ENCODE measurements at places on chromosomes 3 and 15.

- no peak for DNase-seq
These were observed 7.7 kb downstream of the MAP6D1 start for GRCh38 chr3:183817639-183818038.

DNA sequence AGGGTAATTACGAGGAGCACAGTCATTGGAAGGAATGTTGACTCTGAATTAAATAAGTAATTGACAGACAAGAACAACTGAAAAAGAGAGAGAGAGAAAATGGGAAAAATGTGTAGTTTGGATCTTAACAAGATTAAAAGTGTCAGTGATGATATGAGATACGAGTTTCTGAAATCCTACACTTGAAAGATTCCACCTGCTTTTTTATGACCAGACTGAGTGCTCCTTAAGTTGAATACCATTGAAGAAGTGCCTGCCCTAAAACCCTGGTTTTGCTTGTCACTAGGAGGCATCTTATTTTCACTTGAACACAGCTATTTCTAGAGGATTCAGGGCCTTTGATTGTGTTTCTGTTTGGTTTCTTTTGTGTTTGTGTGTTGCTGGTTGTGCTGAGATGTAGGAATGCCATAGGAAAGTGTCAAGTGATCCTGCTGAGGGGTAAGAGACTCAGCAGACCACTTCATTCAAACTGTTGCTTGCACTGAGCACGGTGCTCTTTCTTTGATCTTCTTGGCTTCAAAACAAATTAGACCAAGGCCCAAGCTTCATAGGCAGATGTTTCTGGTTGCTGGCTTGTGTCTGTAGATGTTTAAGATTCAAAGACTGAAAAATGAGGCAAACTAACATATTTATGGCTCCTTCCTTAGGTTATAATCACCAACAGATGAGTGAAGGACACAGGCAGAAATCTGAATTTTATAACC, 17.2 kb upstream of the ABHD10 start:
- no peak for DNase-seq

- DNase-seq: no peak
These were observed 214.6 kb upstream of the MDFIC2 start for GRCh38 chr3:70527026-70527425.

DNA sequence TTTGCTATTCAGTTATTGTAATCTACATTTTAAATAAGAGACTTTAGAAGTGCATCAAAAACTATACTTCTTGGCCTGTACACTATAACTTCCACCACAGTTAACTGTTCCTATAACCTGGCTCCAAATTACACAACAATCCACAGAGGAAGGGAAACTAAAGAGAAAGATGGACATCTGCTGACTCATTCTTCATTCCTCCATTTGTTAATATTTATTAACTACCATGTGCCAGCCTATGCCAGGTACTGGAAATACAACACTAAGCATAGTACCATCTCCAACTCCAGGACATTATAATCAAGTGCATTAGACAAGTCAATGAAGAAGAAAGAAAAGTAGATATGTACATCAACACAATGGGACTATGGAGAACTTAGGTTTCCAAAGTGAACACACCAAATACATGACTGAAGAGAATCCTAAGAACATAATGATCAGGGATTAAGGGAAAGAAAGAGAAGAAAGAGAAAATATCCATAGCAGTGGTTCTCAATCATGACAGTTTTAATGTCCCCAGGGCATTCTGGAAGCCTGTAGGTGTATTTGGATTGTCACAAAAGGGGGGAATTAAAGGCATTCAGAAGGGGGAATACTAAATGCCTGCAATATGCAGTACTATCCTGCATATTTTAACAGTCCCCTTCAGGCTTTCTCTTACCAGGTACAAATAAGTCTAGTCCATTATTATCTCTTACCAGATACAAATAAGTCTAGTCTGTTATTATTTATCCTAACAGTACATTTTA, 8.9 kb downstream of the ICE2 start:
- no peak for DNase-seq

DNA sequence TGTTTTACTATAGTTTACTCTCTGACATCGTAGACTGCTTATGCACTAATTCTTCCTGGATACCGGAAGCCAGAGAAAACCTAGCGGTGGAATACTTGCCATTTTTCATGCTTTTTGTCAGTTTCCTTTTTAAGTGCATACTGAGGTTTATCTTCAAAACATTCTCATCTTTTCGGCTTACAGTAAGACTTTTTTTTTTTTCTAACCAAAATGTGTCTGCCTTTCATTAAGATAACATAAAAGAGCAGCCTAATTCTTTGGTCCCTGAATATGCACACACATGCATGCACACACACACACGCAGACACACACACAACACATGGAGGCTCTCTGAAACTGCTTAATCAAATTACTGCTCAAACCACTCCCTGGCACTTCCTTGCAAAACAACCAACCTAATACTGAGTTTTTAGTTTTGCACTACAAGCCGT, 1.3 kb downstream of the ZNF445 start:
- DNase-seq: no peak

GRCh38 chr3:31242026-31242960, 290.4 kb upstream of the STT3B start:
- DNase-seq: no peak

GRCh38 chr3:47405820-47406761, 25.3 kb downstream of the PTPN23 start:
- DNase-seq: no peak

DNA sequence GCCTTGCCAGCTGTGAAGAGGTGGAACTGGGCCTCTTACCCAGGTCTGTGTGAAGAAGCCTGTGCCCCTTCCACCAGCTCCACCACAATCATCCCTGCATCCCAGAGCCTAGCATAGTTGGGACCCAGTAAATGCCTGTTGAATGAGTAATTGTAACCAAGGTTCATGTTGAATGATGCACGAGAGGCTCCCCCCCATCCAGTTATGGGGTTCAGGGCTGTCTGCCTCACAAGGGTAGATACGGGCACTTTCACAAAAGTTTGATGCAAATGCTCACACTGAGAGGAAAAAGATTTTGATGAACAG, 29.5 kb upstream of the TSEN2 start:
- no peak for DNase-seq

DNA sequence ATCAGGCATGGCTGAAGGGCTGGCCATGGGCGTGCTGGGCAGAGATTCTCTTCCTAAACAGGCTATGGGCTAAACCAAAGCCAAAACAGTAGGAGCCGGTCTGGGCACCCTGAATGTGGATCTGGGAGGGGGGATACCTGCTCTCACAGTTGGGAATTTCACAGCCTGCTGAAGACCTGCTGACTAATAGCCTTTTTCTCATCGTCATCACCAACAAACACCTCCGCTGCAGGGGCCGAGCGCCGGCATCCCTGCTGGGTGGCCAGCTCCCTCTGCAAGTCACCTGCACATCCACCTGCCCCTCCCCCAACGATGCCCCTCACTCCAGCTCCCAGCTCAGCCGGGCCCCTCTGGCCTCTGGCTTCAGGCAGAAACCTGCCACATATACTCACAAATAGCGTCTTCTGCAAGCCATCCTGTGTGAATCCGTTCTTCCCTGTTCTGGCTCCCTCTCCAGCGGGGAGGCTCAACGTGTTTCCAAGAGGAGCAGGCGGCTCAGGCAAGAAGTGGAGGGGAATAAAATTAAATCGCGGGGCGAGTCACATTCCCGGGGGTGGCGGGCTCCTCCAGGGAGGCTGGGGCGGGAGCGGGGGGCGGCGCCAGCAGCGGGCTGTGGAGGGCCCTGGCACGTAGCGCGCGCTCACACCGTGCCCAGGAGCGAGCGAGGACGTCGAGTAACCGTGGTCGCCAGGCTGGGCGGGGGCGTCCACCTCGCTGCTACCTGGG, 466 bp downstream of the IQSEC1 start:
- DNase-seq: no peak

GRCh38 chr15:60649845-60650548, 171.1 kb upstream of the ICE2 start:
- DNase-seq: no peak

GRCh38 chr3:177053107-177053506, 144.2 kb downstream of the TBL1XR1 start:
- DNase-seq: no peak

GRCh38 chr3:101954936-101955335, 105.6 kb downstream of the NFKBIZ start:
- DNase-seq: no peak

DNA sequence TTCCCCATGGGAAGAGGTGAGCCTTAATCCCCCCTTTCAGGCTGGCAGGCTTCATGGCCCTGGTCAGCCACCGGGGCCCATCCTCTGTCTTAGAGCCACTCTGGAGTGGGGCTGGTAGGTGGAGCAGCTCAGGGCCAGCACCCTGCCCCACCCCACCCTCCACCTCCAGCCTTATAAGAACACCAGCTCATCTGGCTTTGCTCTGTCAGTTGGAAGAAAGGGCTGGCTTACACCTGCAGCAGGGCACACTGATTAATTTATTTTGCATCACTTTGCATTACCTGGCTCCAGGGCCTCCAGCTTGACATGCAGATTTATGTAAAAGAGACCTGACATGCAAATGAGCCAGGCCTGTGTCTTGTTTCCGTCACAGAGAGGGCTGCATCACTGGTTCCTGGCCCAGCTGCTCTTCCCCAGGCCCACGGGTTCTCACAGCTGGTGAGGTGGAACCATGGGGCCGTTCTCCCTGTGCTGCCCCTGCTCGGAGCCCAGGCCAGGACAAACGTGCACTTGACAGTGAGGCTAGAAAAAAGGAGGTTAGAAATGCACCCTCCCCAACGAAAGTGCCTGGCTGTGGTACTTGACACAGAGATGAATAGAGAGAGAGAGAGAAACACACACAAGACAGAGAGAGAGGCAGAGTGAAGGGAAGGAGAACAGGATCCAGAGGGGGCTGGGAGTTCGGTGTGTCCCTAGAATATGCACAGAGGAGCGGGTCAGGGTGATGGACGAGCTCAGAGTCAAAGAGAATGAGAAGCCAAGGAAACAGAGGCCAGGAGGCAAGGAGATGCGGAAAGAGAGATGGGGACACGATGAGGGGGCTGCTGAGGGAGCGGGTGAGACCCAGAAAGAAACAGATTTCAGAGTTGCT, 44.5 kb upstream of the MAGEF1 start:
- no peak for DNase-seq

GRCh38 chr15:84937144-84937543, 44.5 kb upstream of the PDE8A start:
- no peak for DNase-seq

DNA sequence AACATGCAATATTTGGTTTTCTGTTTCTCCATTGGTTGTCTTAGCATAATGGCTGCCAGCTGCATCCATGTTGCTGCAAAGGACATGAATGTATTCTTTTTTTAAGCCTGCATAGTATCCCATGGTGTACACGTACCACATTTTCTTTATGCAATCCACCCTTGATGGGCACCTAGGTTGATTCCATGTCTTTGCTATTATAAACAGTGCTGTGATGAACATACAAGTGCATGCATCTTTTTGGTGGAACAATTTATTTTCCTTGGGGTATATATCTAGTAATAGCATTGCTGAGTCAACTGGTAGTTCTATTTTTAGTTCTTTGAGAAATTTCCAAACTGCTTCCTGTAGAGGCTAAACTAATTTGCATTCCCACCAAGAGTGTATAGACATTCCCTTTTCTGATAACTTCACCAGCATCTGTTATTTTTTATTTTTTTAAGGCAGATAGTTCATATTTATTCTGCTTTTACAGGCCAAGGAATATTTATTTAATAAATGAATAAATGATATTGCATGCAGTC, 62.4 kb upstream of the NPHP3 start:
- DNase-seq: no peak

DNA sequence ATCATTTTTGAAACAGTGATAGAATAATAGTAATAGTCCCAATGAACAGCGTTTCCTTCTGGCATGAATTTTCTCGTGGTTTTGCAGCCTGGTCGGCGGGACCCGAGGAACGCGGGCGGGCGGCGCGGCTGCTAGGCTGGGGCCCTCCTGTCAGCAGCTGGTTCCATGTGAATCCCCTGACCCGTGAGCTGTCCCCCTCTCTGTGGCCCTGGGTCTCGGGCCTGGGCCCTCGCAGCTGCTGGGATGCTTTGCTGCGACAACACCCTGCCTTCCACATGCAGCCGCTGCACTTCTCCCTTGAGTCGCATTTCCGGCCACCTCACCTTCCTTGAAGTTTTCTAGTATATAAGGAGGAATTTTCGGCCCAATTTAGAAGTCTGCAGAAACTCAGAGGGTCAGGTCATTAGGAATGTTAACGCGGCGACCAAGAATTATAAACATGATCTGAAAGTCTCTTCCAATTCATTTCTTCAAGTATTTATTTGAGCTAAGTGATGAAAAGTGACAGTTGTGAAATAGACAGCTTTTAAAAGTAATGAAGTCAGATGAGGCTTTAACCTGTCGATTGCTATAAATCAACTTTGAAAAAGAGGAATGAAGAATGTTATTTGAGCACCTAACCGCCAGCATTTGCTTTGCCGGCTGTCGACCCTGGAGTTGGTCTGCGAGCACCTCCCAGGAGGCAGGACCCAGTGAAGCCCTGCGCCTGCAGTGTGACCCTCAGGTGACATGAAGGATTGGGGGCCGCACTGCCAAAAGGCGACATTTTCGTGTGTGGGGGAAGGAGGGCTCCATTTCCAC, 27.7 kb downstream of the NR2F2 start:
- DNase-seq: no peak

DNA sequence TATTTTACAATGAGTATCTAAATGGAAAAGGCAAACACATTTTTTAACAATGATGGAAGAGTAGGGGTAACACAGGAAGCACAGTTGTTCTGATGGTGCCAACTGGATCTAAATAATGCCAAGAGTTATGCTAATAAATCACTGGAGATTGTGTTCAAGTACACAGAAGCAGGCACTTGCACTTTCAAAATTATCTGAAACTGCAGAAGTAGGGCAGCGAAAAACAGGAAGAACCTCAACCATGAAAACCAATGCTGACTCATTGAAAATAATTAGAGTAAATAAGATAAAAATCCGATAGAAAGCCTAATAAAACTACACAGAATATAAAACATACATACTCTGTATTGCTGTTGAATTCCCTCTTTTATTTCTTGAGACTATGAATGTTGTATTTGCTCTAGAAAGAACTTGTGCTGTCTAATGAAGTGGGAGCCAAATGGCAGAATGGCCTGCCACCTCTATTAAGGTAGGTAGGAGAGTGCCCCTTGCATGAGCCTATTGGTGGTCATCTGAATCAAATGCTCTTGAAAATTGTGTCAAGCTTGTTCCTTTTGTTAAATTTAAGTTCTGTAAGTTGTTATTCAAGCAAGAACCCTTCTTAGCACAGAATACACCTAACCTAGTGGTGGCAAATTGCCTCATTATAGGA, 93.7 kb downstream of the ABI3BP start:
- DNase-seq: no peak

GRCh38 chr3:132457286-132457685, 40.0 kb downstream of the DNAJC13 start:
- no peak for DNase-seq

GRCh38 chr15:89043031-89044002, 44.9 kb upstream of the ABHD2 start:
- no peak for DNase-seq

- DNase-seq: no peak
These were observed 4.3 kb upstream of the REC114 start for GRCh38 chr15:73438651-73439050.
